ENCODE measurements at places on chromosomes 16 and 17.

GRCh38 chr16:62921904-62922303 is 885.7 kb upstream of the CDH8 start:
- no peak for DNase-seq

- DNase-seq, result peak; percentile 14
Observed at GRCh38 chr16:59238246-59238645, 504.1 kb upstream of the GOT2 start.

DNA sequence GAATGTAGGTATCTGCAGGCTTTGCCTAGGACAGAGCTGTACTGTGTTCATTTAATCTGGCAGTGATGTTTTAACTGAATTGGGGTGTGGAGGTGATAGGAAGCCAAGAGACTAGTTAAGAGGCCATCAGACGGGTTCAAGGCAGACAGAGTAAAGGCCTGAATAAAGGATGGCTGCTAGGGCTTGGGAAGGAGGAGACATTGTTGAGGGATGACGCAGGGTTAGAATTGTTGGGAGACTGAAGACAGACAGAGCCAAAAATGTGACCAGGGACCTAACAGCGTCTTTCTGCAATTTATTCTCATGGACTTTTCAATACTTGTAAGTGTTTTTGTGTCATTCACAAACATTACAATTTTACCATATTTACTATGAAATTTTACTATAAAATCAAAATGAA is 48.6 kb upstream of the MYH10 start:
- DNase-seq, result no peak

GRCh38 chr16:9874219-9874618 is 308.0 kb downstream of the GRIN2A start:
- no peak for DNase-seq

DNA sequence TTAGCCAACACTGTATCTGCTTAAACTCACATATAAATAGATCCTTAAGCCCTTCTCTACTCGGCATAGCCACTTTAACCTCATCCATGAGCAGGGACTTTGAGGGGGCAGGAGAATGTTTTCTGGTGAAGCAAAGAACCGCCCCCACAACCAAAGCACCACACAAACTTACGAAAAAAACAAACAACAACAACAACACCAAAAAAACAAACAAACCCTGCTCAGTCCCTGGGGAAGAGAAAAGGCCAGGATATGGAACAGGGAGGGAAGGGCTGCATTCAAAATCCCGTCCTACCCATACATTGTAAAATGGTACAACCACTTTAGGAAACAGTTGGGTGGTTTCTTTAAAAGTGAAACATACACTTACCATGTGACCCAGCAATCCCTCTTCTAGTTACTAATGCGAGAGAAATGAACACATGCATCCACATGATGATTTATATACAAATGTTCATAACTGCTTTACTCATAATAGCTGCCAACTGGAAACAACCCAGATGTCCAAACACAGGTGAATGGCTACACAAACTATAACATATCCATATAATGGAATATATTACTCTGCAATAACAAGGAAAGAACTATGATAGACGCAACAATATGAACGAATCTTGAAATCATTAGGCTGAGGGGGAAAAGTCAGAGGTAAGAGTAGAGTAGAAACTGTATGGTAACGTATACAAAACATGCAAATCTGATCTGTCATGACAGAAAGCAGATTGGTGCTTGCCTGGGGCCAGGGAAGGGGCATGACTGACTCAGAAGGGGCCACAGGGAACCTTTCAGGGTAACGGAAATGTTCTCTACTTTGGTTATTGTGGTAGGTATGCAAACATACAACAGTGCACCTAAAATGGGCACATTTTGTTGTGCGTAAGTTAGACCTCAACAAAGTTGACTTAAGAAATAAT is 37.7 kb upstream of the TOB1 start:
- peak; percentile 23 for DNase-seq

GRCh38 chr16:68776821-68777485 is 39.9 kb downstream of the CDH1 start:
- DNase-seq, result no peak

Measured in inflammatory macrophage treated with lipopolysaccharide for 1 hour (primary cell).